ENCODE measurements at places on chromosomes 2 and 18.

- no peak for DNase-seq
Measured at GRCh38 chr2:11145350-11145749, 9.9 kb upstream of the SLC66A3 start.

DNA sequence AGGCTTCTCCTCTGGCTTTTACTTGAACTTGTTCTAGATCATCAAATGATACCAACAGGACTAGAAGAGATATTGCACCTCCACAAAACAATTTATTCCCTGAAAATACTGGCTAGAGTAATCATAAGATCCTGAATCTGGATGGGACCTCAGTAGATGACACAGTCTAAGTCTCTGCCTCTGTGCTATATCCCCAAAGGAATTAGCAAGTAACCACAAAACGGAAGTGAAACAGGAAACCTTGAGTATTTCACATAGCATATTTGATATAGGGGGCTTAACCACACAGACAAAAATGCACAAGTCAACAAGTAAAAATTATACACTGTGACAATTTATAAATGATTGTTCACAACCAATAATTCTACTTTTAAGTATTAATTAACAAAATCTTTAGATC, 456.9 kb upstream of the TNP1 start:
- no peak for DNase-seq

DNA sequence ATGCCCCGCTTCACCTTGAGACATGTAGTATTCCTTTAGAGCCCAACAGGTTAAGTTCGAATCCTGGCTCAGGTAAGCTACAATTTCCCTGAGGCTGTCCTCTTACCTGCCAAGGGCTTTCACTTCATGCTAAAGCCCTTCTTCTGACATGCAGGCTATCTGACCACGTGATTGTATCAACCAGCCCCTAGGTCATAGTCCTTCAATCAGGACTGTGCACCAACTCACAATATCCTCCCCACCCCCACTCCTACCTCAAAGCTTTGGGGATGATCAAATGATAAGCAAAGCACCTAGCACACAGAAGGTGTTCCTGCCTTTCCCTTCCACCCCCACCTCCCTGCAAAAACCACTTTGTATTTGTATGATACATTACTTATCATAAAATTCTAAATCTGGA, 78.9 kb downstream of the AAK1 start:
- DNase-seq = no peak

DNA sequence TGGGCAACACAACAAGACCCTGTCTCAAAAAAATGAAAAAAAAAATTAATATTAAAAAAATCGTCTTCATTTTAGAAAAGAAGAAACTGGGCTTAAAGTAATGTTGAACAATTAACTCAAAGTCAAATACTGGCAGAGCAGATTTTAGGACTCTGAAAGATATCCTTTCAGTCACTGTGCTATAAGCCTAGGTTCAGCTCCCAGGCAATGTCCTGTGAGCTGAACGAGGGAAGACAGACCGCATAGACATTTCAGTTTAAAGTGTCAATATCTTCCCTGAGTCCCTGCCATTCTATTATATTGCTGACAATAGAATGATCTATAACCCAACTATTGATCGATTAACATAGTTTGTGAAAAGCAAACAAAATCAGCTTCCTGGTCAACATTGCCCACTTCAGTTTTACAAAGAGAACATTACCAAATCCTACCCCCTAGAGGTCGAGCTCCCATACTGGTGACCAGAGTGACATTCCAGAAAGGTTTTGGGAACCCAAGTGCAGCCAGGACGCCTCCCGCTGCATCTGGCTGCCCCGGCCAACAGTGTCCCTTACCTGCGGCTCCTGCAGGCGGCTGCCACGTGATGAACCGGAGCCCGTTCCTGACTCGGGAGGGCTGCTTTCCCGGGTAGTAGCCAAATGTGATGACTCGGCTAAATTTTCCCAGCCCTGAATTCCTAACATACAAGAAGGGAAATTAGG, 639 bp downstream of the MRO start:
- peak; percentile 54 for DNase-seq

- DNase-seq = no peak
Measured at GRCh38 chr2:109208071-109208950, 79.3 kb downstream of the SH3RF3 start.

DNA sequence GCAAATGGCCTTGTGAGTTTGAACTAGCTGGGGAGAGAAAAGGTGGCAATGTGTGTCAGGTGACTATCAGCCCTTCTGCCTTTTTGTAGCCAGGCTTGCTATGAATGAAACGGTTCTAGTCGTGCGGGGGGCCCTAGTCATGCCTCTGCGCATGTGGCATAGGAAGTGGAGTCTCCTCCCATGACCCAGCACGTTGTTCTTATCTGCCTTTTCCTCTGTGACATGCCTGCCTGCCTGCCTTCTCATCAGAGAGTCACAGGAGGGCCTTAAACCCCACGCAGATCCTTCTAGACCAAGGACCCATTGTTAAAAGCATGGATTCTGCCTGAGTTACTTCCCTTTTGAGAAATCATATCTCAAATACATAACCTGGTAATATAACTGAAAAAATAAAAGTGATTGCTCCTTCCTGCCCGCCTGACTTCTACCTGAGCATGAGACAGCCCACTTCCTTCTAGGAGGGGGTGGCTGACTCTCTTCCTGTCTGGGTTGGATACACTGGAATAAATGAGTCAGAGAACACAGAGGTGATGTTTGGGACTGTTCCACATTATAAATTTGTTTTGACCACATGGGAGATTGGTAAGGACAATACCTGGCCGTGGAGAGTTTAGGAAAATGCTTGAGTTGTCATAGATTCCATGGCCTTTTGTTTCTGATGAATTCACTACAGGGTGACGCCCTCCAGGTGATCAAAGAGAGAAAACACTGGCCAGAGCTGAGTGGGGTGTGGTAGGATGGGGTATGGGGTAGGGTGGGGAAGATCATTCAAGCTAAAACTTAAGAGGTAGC, 49.8 kb downstream of the FBLN7 start:
- no peak for DNase-seq

- DNase-seq = no peak
Measured at GRCh38 chr18:76544511-76545345, 49.7 kb upstream of the ZNF516 start.

DNA sequence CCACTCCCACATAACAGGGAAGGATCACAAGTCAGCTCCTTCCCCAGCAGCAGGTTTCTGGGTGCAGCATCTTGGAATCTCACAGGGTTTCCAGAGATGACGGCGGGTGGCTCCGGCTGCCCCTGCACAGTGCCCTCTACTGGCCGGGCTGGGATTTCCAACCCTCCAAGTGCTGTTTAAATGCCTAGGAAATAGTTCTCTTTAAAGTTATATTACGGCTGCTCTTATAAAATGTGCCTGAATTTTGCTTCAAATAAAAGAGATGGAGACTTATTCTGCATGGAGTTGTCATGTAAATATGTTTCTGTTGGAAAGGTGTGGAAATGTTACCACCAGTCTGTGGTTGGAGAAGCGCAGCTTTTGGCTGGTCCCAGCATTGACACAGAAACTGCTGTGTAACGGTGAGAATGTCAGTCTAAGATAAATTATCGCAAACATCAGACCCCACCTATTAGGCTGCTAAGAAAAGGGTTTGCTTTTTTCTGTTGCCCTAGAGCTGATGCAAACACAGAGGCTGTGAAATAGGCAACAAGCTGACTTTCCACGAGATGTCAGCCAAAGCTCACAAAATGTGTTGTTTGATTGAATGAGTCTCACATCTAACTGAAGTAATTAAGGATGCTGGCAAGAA, 3.3 kb upstream of the HJURP start:
- DNase-seq = peak; percentile 50

GRCh38 chr2:114642988-114643553, 200.6 kb downstream of the DPP10 start:
- no peak for DNase-seq

- no peak for DNase-seq
Measured at GRCh38 chr2:37526323-37526722, 145.1 kb downstream of the CDC42EP3 start.
